Left colon (tissue), 2 donors: ENCODE measurements at places on chromosomes 11 and 22.

- peak; percentile 68 for DNase-seq
Measured at GRCh38 chr22:25110846-25111578, 88.6 kb upstream of the CRYBB3 start.

DNA sequence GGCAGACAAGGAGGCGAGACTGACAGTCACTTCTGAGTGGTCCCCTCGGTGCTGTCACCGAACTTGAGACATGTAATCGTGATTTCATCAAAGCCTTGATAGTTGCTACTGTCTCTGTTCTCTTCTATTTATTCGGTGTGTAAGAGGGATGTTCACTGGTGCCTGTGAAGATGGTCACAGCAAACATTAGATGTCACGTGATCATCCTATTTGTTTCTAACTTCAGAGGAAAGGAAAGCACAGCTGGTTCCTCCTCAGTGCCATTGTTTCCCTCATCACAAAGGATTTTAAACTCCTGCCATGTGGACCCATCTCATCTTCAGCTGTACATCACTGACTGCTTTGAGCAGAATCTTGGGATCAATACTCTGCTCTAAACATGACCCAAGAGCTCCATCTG is 73.1 kb upstream of the CLMP start:
- no peak for DNase-seq

DNA sequence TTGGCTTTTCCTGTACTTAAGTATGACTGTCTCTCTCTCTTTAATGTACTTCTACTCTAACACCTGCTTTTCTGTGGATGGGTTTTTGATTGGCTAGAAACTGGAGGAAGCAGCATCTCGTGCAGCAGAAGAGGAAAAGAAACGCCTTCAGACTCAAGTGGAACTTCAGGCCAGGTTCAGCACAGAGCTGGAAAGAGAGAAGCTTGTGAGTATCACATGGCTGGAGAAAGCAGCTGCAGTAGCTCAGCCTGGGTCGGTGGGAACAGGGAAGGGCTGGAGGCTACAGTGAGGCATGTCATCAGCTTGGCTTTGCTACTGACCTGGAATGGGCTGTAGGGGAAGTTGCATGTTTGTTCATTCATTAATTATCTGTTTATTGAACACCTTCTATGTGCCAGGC is 74.2 kb downstream of the SWAP70 start:
- peak; percentile 36 for DNase-seq

DNA sequence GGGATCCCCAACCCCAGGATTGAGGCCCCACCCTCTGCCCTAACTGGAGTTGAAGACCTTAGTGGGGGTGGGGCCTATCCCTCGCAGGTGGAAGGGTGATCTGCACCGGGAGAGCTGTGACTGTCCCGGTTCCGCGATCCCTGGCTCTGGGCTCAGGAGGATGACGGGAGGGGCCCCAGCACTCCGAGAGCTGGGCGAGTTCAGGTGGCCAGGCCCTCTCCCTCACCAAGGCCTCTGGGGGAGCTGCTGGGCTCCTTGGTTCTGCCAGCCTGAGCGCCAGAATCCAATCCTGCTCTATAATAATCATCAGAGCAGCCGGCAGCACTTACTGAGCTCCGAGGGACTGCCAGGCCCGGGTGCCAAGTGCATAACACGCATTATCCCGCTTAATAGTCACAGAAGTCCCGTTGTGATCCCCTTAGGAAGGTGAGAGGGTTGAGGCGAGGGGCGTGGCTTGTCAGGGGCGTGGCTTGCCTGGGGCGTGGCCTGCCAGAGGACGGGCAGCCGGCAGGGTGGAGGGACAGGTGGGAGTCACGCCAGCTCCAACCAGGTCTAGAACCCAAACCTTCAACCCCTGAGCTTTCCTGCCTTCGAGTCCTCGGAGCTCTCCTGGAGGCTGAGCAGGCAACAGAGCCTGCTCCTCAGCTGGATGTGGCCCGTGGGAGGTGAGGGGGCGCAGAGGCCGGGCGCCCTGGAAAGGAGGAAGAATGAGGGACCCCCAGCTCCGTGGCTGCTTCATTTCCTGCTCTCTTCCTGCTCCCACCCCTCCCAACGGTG is 7.3 kb upstream of the SYT7 start:
- peak; percentile 78 for DNase-seq

DNA sequence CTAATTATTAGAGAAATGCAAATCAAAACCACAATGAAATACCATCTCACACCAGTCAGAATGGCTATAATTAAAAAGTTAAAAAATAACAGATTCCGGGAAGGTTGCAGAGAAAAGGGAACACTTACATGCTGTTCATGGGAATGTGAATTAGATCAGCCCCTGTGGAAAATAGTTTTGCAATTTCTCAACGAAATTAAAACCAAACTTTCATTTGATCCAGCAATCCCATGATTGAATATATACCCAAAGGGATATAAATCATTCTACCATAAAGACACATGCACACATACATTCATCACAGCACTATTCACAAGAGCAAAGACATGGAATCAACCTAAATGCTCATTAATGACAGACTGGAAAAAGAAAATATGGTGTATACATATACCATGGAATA is 32.5 kb downstream of the NOX4 start:
- no peak for DNase-seq

DNA sequence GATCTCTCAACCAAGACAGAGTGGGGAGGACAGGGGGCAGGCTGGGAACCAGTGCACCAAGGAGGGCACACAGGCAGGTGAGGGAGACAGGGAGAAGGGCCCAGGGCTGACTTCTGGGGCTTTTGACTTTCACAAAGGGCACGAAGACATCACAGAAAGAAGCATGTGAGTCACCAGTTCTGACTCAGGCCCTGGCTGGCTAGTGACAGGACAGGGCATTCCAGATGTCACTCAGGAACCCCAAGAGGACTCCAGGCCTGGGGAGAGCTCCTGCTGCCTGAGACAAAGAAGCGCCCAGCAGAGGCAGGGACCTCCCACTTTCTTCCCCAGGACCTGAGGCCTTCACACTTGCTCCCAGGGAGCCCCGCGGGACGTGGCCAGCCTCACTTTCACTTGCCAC is 497.2 kb downstream of the BUD13 start:
- DNase-seq: no peak

DNA sequence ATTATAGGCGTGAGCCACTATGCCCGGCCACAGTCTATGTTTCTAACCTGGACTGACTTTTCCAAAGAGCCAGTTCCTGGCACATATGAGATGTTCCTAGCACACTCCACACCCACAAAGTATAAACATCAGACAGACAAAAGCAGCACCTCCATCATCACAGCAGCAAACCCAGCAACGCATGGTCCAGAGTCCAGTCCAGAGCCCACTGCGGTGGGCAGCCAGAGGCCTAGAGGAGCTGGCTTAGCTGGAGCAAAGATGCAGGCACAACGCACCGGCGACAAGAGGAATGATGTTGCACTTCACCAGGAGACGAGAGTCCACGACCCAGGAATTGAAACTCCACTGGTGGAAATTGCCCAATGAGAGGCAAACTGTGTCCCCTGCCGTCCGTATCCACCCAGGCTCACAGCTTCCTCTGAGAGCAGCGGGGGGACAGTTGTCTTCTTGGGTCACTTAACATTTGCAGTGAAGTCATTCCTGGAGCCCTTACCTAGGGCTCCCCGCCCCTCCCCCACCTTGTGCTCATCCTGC is 36.6 kb downstream of the RPS6KA4 start:
- peak; percentile 23 for DNase-seq
